ENCODE measurements at places on chromosomes 2 and 18.

- peak; percentile 68 for DNase-seq
Measured at GRCh38 chr2:202635428-202636212, 851 bp downstream of the FAM117B start.

DNA sequence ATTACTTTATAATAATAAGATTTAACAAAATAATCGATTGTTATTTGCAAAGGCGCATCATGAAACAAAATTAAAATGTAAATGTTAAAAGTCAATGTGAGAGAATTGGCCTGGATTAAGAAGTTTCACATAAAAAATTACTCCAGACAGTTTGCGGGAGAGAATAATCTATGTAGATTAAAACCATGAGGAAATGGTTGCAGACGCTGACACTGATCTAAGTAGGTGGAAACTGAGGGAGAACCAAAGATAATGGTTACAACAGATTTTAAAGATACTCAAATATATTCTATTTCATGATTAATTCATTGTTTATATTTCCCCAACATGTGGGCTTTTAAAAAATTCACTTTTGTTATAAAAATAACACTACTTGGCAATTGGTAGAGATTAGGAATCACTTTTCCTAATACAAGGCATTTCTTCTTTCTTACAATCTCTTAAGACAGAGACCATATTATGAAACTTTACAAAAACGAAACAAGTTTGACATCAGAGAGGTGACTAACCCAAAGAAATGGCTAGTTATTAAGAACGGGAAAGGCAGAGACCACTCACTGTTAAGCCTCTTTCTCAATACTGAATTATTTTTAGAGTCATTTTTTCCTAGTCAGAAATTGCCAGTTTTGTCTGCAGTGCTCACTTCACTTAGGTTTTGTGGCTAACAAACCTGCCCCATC, 1.6 kb downstream of the KANSL1L start:
- no peak for DNase-seq

GRCh38 chr2:217964275-217965161, 38.3 kb downstream of the TNS1 start:
- no peak for DNase-seq

DNA sequence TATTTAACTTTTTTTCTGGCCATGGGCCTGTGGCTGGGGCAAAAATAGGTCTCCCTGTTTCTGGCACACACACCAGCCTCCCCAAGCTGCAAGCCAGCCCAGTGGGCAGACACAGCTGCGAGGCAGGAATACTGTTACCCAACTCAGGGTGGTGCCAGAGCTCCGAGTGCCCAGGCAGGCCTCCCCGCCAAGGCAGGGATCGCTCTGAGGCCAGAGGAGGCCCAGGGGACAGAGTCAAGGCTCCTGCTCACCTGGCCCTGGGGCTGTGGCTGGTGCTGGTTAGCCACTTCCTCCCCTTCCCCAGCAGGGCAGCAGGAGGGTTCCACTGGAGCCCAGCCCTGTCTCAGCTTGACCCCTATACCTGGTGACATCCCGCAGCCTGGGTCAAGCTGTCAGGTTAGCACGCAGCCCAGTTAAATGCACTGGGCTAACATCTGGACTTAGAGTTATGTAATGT, 67.1 kb upstream of the EPAS1 start:
- no peak for DNase-seq

DNA sequence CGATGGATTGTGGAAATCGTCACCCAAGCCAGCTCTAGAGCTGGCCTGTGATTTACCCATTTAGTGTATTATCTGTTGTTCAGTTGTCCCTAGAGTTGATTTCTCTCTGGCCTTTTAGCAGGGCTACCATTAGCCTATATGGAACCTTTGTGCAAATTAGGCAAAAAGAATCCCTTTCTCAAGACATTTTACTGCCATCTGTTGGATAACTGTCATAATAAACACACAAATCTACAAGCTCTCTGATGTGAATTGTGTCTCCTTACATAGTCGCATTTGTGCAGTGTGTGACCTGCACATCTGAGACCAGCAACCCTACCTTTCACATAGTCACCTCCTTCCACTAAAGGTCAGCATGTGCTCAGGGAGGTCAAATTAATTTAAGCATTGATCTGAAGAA, 34.0 kb downstream of the LOXHD1 start:
- no peak for DNase-seq

DNA sequence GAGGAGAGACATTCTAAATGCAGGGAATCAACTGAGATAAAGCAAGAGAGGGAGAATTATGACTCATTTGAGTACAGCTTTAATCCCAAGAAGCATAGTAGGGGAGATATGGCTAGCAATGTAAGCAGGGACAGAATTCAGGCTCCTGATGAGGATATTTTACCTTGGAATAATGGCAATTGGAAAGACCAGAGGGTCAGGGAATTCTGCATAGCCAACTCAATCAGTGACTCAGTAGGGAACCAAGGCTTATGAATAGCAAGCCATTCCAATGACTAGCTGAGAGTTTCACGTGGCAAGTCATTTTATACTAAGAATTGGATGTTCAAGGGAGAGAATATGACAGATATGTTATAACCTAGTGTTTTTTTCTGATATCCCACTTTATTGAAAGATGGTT, 563.8 kb upstream of the NETO1 start:
- DNase-seq: no peak

- DNase-seq: no peak
Measured at GRCh38 chr2:61014763-61015162, 2.8 kb upstream of the PEX13 start.

- DNase-seq: no peak
Measured at GRCh38 chr2:173412628-173413027, 58.0 kb downstream of the CDCA7 start.

DNA sequence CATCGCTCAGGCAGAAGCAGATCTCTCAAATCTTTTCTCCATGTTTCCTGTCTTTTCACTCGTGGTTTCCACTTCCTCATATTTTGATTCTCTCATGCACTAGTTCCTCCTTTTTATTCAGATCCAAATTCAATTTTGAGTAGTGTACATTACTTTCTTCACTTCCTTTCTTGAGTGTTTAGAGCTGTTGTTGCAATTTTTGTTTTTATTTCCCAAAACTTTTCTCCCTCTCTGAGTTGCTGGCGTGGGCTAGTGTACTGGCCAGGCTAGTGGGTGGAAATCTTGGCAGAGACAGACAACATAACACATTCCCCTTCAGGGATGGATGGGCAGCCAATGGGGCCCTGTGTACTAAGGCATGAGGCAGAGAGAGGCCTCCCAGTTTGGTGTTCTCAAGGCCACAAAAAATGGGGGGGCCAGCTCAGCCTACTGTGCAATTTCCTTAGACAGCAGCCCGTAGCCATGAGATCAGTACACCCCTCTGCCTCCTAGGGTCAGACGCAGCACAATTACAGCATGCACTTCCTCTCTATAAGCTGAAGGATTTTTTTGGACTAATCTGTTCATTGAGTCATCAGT, 145.1 kb upstream of the PID1 start:
- no peak for DNase-seq

GRCh38 chr2:29011418-29012060, 30.4 kb downstream of the TOGARAM2 start:
- DNase-seq: peak; percentile 46

GRCh38 chr2:9178110-9178903, 28.3 kb upstream of the ASAP2 start:
- no peak for DNase-seq

DNA sequence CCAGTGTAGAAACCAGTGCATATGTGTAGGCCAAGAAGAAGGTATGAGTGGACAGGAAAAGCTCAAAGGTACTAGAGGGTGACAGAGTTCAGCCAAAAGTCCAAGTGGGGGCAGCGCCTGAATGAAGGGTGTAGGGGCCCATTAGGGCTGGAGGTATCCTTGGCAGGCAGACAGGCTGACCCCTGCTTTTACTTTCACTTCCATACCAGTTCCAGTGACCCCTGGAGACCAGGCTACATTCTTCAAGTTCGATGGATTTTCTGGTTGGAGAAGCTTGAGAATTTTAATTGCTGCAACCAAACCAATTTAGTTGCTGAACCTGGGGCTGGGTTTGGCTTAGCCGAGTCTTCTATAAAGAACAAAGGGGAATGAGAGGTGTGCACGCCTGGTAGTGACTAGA, 42.3 kb upstream of the MRPL33 start:
- no peak for DNase-seq

GRCh38 chr2:65264821-65265670, 37.4 kb downstream of the ACTR2 start:
- no peak for DNase-seq

DNA sequence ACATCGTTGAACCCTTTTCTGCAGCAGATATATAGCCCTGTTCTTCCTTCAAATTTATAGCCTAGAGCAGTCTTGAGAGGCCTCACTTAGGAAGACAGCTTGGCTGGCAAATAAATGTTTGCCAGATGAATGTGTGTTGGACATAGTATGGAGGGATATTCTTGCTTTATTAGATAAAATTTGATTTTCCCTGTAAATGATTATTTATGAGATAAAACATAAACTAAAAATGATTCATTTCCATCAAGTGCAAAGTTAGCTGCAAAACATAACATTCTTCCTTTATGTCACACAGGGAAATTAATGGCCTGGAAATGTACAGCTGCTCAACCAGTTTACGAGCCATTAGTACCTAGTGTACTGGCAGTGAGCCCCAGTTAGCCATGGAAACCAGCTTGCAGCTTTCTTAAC, 82.5 kb downstream of the LIMS1 start:
- no peak for DNase-seq

GRCh38 chr2:102149243-102149642, 6.7 kb downstream of the IL1R1 start:
- DNase-seq: no peak

GRCh38 chr2:100017633-100018032, 124.8 kb downstream of the AFF3 start:
- no peak for DNase-seq

DNA sequence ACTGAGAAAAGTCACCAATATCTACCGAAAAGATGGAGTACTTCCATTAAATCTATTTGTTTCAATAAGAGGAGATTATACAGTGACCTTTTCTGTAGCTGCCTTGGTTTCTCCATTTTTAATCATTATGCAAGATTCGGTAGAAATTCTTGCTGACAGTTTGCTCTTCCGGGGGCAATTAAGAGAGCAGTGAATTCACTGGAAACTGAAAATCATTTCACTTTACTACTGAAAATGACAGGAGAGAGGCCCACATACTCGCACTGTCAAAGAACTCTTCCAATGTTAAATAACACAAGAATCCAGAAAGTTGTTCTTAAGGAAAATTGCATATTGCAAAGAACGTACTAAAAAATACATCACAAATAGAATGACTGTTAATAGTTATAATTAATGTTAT, 699.3 kb downstream of the CBLN2 start:
- DNase-seq: no peak

- no peak for DNase-seq
Measured at GRCh38 chr2:205738117-205738968, 56.0 kb downstream of the NRP2 start.

GRCh38 chr2:217048730-217049129, 188.9 kb upstream of the TNP1 start:
- no peak for DNase-seq
